ENCODE measurements at places on chromosomes 16 and 17.
A peak's percentile ranks its signal among the peaks of the same experiment; 100 is the strongest.

DNA sequence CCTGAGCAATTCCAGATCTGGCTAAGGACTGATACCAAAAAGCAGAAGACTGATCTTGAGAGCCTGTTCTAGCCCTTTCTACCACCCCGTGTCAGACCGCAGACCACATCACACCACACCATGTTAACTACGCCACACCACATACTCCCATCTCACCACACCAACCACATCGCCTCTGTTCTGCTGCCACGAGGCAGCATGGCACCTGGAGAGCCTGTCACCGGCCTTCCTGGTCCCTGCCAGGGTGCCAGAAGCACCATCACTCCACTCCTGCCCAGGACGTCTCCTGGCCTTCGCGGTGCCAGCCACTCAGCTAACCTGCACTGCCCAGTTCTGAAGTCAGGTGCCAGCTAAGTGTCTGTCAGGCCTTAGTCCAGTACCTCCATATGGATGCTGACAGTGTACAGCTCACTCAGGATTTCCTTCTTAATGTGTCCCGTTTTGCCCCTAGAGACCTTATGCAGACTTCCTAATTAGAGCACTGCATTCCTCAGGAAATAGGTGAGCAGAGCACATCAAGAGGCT is 37.2 kb upstream of the BCAR1 start:
- no peak for DNase-seq

DNA sequence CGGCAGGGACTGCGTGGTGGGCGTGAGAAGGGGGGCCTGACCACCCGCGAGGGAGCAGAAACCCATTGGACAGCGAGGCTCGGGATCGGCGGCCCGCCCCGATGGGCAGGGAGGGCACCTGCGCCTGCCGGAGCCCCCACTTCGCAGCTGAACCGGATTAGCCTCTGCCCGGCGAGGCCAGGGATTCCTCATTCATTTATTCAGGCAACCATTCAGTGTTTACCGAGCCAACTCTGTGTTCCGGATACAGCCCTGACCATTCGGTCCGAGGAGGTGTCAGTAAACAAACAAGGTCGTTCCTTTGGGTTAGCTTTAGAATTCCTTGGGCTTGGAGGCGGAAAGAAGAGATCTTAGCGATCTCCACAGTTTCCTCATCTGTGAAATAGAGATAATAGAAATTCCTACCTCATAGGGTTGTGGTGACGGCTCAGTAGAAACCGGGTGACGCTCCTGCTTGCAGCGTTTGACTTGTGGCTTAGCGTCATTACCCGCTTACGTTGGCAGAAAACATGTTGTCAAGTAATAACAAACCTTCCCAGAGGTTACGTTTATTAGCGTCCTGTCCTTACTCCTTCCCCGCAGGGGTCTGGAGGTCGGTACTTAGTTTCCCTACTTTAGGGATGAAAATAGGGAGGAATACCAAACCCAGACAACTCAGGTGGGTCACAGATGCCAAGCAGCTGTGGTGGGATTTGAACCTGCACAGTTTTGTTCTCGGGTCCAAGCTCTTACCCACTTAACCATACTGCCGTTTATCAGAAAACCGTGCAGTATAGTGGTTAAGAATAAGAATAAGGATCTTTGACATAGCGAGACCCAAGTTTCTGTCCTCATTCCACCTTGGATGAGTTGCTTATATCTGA is 893 bp downstream of the POLR3E start:
- peak; percentile 98 for DNase-seq

DNA sequence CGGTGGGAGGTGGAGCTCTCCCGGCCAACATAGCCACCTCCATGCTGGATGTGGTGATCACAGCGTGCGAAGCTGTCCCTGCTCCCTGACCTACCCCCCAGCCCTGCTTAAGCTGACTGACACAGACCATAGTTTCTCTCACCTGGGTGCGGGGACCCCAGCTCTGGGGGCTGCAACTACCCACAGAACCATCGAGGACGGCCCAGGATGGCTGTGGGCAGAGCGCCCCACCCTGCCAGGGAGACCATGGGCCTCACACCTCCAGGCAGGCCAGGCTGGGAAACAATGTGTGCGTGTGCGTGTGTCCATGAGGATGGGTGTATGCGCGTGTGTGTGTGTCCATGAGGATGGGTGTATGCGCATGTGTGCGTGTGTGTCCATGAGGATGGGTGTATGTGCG is 20.4 kb downstream of the BAHCC1 start:
- no peak for DNase-seq

DNA sequence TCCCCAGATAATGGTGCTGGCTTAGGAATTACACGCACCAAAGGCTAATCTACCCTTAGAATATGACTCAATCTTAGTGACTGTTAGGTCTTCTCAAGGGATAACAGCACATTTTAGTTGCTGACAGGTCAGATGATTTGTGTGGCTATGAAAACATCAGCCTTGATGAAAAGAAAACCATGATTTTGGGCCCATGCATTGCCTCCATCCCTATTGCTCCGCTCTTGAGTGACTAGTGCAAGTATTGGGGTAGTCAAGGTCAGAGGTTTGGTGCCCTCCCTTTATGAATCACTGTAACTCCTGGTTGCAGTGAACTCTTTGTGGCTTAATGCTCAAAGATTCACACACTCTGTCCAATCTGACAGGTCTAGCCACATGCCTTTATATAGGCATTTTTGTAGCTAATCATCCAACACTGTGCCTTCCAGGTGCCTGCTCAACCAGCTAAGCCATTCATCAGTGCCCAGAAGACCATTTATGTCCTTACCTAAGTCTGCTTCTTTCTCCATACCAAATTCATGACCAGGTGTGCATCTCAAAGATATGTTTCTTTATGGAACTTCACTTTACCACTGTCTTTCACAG is 251.6 kb downstream of the KCNJ2 start:
- DNase-seq: no peak

GRCh38 chr16:17403156-17403809 is 67.5 kb downstream of the XYLT1 start:
- no peak for DNase-seq

- DNase-seq: no peak
Observed at GRCh38 chr16:71303938-71304337, 14.7 kb upstream of the CMTR2 start.

GRCh38 chr16:23058576-23058975 is 90.7 kb downstream of the USP31 start:
- DNase-seq: no peak

GRCh38 chr17:50127697-50128361 is 2.1 kb downstream of the SAMD14 start:
- no peak for DNase-seq

- DNase-seq: peak; percentile 22
Observed at GRCh38 chr16:76913046-76913445, 277.9 kb upstream of the MON1B start.

DNA sequence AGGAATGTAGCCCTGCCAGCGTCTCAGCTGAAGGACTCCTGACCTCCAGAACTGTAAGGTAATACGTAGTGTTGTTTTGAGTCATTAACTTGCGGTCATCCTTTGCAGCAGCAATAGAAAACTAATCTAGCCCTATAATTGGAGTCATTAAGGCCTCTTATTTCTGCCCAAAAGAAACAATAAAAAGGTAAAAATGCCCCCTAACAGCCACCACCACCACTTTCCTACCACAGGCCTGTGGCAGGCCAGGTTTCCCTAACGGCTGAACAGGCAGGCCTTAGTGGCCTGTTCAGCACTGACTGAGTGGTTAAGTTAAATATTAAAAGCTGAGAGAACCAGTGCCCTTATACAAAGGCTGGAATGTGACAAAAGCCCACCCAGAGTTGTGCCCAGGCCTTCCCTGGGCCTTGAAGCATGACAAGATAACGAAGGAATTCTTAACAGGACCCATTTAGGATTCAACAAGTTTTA is 286.5 kb upstream of the ERCC4 start:
- no peak for DNase-seq

- no peak for DNase-seq
Observed at GRCh38 chr16:69581297-69581696, 15.5 kb downstream of the NFAT5 start.

DNA sequence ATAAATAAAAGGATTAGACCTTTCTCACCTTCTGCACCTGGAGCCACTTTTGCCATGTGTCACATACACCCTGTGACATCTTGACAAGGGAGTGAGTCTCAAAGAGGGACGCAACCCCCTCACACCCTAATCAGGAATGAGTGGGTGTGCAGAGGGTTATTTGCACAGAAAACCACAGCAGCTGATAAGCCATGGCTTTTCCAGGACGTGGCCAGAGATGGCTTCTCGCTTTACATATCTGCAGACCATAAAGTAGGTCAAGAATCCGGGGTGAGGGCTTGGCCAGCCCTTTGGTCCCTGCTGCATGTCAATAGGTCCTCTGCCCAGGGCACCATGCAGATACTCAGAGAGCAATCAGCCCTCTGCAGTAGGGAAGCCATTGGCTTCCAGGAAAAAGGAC is 2.4 kb upstream of the CD300LF start:
- no peak for DNase-seq

DNA sequence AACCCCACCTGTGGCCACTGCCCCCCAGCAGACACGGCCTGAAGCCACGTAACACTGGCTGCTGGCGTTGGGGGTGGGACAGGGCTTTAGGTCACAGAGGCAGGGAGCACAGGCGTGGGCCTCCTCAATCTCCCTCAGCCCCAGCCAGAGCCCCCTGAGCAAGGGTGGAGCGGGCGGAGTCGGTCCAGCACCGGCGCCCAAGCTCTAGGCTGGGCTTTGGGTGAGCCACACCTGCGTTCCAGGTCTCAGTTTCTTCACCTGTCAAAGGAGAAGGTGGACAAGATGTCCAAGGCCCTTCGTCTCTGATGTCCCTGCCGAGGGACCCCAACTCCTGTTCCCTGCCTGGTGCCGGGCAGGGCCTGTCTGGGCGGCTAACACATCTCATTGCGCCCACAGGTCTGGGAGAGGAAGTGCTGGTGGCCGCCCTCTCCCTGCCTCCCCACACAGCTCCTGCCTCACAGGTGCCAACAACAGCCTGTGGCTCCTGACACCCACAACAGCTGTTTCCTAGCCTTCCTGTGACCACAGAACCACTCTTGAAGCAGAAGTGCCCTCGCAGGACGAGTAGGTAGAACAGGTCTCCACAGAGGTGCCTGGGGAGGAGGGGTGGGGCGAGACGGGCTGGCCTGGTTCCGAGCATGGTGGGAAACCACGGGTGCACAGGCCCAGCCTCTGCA is 12.0 kb downstream of the FAM83G start:
- DNase-seq: no peak

DNA sequence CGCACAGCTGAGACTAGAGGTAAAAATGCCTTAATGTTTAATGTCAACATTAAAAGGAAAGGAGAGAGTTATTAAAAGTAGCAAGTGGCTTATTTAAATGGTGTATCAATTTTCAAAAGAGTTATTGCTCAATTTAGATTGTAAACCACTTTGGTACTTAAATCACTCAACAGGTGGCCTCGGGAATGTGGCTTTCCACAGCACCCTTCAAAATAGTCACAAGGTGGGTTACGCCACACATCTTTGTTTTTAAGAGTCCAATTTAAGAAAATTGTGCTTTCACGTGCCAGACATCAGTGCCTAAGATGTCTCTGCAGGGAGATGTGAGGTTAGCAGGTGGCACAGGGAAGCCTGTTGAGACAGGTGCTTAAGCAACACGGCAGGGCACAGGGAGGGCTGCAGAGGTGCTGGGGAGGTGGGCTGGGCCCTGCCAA is 27.5 kb upstream of the ADCY7 start:
- no peak for DNase-seq

DNA sequence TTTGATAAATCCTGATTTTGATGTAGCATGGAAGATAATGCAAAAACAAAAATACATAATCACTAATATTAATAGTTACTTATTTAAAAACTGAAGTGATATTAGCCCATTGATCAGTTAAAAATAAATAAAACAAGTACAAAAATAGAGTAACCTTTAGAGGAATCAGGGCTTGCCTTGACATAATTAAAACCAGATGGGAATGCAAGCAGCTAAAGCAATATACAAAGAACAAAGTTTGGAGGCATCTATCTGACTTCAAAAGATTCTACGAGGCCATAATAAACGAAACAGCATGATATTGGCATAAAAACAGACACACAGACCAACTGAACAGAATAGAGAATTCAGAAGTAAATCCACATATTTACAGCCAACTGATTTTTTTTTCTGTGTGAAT is 15.0 kb upstream of the HEATR3 start:
- DNase-seq: peak; percentile 29

GRCh38 chr16:77467821-77468335 is 33.0 kb upstream of the ADAMTS18 start:
- no peak for DNase-seq

DNA sequence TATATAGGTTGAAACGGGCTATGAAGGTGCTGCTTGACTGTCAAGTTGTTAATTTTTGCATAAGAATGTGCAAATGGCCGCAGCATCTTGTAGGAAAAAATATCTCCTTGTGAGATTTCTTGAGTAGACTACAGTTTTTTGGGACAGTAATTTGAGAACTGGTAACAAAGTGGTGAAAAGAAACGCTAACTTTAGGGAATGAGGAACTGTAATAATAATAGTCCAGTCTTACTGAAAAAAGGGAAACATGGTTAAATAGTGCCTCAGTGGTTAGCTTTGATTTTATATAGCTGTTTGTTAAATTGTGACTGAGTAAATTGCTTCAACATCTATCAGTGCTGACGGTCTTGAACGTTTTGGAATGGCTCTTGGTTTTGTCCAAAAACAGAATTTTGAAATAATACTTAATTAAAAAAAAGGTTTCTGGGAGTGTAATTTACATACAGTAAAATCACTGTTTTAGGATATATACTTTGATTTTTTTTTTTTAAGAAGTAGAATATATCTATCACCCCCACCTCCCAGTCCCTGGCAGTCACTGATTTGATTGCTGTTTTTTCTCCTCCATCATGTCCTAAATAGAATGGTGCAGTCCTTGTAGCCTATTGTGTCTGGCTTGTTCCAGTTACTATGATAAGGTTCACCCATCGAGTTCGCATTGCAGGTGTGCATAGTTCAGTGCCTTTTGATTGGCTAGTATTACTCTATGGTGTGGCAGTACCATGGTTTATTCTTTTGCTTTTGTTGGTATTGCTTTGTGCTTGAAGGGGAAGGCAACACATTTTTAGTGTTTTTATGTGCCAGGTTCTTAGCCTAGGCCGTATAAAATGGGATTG is 2.8 kb downstream of the HAPSTR1 start:
- no peak for DNase-seq

DNA sequence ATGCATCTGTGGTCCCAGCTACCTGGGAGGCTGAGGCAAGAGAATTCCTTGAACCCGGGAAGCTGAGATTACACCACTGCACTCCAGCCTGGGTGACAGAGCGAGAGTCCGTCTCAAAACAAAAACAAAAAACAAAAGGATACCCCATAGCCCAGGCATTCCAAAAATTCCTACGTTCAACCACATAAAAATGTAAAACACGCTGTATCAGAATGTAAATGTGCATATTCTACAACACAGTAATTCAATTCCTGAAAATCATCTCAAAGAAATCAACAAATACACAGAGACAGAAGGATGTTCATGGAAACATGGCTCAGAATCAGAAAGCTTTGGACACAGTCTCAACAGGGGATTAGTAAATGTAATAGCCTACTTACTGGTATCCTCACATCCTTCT is 33.0 kb downstream of the COG7 start:
- DNase-seq: no peak

DNA sequence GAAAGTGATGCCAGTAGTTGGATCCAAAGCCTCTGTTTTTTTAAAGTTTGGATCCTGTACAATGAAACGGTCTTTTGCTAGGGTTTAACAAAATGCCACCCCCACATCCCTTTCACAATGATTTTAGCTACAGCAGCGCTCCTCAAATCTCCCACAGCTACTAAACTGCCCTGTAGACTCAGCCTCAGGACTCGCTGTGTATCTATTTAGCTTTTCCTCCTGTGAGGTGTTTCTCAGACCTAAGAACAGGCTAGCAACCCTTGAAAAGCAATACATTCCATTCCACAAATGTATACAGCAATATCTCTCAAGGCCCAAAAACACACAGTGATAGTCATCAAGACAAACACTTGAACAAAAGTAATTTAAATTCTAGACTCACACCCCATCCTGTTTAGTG is 206.4 kb downstream of the ZFHX3 start:
- DNase-seq: no peak

All from fibroblast of the aortic adventitia (primary cell).